Caudate nucleus (tissue), 63 donors: ENCODE measurements at places on chromosomes 6 and 20.

DNA sequence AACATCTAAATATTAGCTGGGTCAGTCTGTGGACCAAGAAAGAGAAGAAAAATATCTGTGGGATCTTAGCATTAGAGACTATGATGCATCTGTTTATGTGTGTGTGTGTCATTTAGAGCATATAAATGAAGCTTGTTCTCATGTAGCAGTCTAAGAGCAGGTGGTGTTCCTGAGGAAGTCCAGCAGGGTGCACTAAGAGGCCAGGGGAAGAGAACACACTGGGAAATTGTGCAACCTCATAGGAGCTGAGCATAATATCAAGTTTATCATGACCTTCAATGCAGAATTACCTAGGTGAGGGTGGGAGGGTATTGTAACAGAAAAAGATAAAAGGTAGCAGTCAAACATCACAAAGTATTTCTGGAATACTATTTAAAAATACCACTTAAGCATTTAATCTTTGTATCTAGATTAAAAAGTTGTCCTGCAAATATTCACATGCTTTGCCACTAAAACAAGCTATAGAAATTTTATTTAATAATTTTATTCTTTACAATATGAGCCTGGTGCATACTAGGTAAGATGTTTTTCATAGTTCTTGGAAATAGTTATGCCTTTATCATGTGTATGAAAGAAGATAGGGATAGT lies 80.5 kb downstream of the SMPDL3A start:
- peak; percentile 1 for DNase-seq

- DNase-seq, result peak; percentile 22
These were observed 125.5 kb downstream of the ANKRD60 start for GRCh38 chr20:58102744-58103516.

DNA sequence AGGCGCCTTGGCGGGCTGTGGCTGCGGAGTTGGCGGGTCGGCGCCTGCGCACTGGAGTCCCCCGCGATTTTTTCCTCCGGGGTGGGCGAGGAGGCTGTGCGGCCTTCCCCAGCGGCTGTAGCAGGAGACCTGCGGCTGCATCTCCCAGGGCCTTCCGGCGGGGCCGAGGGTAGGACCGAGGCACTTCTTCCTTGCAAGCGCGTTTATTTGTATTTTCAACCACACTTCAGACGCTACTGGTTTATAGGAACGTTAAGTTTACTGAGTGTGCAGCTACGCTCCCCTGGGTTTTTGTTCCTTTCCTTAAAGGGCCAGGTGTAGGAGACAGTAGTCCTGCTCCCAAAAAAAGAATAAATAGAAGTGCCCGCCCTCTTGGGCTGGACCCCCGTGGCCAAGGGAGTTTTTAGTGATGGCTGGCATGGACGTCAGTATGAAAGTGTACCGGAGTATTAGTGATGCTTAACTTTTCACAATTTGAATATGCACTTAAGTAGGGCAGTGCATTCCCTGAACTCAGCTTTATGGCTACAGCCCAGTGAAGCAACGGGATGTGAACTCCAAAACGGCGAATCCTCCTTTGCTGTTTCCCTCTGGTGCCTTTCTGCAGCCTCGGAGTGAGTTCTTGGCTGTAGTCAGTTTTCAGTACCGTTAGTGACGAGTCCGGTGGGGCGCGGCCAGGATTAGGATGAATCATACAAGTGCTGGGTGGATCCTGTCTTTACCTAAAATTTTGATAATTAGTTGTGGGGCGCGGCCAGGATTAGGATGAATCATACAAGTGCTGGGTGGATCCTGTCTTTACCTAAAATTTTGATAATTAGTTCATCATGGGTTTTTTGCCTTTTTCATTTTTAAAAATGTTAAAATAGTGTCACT lies 1.0 kb upstream of the FBXO5 start:
- peak; percentile 92 for DNase-seq

GRCh38 chr6:74971633-74972032 lies 234.2 kb downstream of the COL12A1 start:
- DNase-seq, result no peak

GRCh38 chr20:25686081-25687067 lies 10.3 kb downstream of the ZNF337 start:
- no peak for DNase-seq

- DNase-seq, result no peak
These were observed 87.7 kb downstream of the PDE7B start for GRCh38 chr6:135939208-135939591.

- DNase-seq, result no peak
These were observed 67.9 kb downstream of the LAMA2 start for GRCh38 chr6:128950864-128951263.

- no peak for DNase-seq
These were observed 330.8 kb upstream of the PREP start for GRCh38 chr6:105733556-105734162.

DNA sequence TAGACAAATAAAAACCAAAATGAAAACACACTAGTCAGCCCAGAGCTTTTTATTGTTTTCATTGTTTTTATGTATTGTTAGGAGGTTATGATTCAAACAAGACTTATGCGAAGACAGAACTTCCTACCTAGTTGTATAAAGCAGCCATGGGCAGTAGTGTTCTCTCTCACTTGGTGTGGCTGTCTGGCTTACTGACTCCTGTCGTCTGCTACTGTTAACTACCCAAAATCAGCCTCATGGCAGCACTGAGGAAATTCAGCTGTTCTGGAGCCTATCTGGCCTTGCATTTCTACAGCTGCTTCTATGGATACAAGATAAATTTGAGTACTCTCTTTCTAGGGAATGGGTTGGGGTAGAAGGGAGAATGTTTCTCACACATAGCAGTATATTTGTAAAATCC lies 20.4 kb downstream of the VTA1 start:
- no peak for DNase-seq

DNA sequence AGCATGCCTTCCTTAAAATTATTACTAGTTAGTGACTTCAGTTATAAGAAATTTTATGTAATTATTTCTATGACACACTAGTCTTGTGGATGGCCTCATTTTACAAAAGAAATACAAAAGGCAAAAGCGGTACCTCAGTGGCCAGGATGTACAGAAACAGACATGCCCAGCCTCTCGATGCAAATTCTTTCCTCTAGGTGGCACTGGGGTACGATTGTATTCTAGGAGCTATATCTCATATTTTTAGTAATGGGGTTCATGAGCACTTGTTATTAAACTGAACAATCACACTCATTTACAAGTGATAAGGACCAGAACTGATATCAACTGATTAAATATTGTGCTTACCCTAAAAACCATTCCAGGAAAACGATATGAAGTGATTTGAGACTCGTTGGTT lies 59.8 kb downstream of the SOD2 start:
- no peak for DNase-seq

GRCh38 chr6:76881414-76881813 lies 581.9 kb downstream of the HTR1B start:
- DNase-seq, result no peak

- no peak for DNase-seq
These were observed 136.6 kb downstream of the BACH2 start for GRCh38 chr6:90160013-90160412.

GRCh38 chr20:45997187-45997586 lies 11.5 kb upstream of the MMP9 start:
- no peak for DNase-seq

- DNase-seq, result no peak
These were observed 35.2 kb upstream of the BPIFA2 start for GRCh38 chr20:33132513-33133372.

DNA sequence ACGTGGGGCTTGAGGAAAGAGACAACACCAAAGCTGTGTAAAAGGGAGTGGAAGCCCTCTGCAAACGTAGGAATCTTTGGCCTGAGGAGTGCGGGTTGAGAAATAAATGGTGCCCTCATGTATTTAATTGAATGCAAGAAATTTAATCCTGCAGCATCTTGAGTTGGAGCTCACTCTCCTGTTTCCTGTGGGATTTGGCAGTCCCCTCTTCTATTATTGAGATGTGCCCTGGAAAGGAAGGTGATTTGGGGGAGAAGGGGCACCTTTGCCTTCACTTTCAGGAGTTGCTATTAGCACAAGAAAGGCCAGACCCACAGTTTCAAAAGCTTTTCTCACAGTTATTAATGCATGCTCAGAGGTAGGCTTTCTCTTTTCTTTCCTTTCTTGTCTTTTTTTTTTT lies 201.4 kb upstream of the HDDC2 start:
- no peak for DNase-seq

DNA sequence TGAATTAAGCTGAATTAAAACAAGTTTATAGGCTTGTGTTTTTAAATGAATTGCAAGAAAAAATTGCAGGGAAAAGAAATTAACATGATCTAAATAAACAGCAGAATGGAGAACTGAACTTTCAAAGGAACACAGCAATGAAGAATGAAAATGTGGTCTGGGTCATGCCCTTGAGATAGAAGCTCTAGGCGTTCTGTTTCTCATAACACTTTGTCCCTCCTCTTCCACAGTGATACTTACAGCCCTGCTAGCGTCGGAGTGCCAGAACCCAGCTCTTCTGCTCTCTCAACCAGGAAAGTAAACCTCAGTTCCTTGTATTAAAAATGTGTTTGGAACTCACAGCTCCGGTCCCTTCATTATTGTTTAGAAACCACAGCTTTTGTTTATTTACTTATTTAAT lies 11.4 kb downstream of the HMGCLL1 start:
- no peak for DNase-seq
